Common myeloid progenitor, CD34-positive (primary cell): ENCODE measurements at places on chromosomes 2 and 18.

DNA sequence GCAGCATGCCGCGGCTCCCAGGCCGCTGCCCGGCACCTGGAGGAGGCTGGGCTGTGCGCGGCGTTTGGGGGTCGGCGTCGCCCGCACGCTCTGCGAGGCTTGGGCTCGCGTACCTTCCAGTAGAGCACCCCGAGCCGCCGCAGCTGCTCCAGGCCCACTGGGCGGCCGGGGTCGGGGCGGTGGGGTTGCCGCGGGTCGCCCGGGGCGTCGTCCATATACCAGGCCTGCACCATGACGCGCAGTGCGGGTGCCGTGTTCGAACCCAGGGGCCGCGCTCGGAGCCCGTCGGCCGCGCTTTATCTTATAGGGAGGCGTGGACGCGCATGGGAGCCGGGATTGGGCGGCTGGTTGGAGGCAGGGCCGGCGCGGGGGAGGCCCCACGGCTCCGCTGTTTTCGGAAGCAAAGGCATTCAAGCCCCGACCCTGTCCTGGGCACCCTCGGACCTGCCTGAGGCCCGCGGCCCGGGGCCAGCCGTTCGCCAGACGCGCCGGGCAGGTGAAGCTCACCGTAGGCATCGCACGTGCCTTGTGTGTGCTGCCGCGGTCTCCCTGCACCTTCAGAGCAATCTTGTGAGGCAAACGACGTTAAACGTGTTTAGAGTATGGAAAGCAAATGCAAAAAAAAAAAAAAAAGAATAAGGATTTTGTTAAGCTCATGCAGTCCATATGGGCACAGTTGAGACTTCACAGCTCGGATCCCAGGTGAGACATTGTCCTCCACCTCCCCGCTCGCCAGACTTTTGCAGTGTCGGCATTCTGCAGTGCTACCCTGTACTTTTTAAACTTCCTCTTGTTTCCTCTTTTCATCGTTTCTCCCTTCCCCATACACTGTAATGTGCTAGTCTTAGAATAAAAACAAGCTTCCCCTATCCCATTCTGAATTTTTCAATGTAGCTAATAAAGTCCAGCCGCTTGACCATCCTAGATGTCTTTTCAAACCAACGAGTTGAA lies at the start of gene ADI1:
TSS of gene ADI1 (minus strand) at position 277 of the 951 bp plus-strand sequence. CDS start at position 233, 44 bp downstream.
- peak; percentile 78 for DNase-seq

GRCh38 chr18:78986018-78986481 lies 6.4 kb downstream of the SALL3 start:
- DNase-seq, result peak; percentile 48

- DNase-seq, result no peak
Measured at GRCh38 chr18:53755914-53756609, 468.4 kb downstream of the MBD2 start.

GRCh38 chr2:226836548-226836885 lies 663 bp downstream of the RHBDD1 start:
- no peak for DNase-seq

GRCh38 chr18:23300231-23300805 lies 152.8 kb upstream of the RIOK3 start:
- peak; percentile 18 for DNase-seq
